ENCODE measurements at places on chromosomes 16 and 17.

DNA sequence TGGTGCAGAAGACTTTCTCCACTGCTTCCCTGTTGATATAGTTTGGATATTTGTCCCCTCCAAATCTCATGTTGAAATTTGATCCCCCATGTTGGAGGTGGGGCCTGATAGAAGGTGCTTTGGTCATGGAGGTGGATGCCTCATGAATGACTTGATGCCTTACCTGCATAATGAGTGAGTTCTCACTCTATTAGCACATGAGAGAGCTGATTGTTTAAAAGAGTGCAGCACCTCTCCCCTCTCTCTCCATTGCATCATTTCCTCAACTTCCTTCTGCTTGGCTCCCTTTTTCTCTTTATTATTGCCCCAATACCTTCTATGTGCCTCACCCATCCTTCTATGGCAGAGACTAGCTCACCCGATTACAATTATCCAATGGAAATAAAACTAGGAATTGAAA, 90.8 kb upstream of the COX10 start:
- DNase-seq, result no peak

GRCh38 chr17:8900626-8901585, 33.4 kb upstream of the PIK3R6 start:
- DNase-seq, result no peak

DNA sequence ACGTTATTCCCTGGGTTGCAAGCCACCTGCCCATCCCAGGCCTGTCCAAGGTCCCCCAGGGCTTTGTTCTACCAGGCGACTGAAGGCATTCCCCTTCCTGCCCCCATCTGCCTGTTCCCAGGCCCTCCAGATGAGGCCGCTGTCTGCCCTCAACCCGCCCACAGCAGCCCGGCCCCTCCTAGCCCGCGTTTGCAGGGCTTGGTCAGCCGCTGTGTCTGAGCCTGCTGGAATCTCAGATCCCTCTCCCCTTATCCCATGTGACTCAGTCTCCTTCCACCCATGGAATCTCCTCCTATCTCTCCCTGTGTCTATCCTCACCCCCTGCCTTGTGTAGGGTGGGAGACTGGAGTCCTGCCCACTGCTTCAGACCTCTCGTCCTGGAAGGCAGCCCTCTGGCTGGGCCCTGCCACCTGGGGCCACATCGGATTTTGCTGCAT, 186.0 kb upstream of the TNRC6C start:
- peak; percentile 79 for DNase-seq

GRCh38 chr17:76243826-76244679, 3.8 kb upstream of the RNF157 start:
- no peak for DNase-seq

DNA sequence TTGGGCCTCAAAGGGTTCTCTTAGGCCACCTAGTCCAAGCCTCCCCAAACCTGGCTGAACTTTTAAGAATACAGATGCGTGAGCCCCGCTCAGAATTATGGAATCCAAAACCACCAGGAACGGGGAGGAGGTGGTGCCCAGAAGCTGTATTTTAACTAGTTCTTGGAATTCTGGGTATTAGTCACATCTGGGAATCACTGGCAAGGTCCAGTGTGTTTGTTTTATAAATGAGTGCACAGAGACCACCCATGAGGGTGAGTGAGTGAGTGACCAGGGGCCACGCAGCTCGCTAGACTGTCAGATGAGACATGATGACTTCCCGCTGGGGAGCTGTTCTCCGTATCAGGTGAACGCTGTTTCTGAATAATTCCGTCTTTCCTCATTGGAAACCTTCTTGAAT, 14.2 kb downstream of the KLHL36 start:
- DNase-seq, result peak; percentile 23

DNA sequence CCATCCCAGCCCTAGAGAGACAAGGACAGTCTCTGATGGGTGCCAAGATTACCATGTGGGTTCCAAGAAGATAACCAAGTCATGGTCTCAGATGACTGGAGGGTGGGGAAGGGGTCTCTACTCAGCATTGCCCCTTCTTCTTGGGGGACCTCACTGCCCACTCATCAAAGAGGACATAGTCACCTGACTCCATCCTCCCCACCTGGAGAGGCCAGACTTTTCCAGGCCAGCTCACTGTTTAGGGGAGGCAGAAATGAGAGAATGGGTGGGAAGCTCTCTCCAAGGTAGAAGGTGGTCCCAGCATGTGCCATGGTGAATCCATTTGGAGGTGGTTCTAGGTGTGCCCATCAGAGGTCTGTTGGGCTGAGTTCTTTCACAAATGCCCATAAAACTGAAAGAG, 20.7 kb upstream of the IL21R start:
- no peak for DNase-seq

GRCh38 chr17:15659663-15660062, 24.4 kb downstream of the TRIM16 start:
- peak; percentile 47 for DNase-seq

DNA sequence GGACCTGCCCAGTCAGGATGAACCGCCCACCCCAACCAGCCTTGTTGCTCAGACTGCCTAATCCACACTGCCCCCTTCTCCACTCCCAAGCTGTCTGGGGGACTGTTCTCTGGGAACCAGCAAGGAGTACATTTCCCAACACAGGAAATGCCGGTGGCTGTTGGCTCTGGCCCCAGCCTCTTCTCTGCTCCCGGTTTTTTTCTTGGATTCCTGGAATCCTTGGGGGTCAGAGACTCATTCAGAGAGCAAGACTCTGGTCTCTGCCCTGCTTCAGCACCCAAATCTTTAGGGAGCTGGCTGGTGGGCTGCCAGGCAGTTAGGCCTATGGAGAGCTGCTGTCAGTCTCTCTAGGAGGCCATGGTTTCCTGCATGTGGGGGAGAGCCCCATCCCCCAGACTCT, 10.8 kb upstream of the MTMR4 start:
- DNase-seq, result peak; percentile 82

DNA sequence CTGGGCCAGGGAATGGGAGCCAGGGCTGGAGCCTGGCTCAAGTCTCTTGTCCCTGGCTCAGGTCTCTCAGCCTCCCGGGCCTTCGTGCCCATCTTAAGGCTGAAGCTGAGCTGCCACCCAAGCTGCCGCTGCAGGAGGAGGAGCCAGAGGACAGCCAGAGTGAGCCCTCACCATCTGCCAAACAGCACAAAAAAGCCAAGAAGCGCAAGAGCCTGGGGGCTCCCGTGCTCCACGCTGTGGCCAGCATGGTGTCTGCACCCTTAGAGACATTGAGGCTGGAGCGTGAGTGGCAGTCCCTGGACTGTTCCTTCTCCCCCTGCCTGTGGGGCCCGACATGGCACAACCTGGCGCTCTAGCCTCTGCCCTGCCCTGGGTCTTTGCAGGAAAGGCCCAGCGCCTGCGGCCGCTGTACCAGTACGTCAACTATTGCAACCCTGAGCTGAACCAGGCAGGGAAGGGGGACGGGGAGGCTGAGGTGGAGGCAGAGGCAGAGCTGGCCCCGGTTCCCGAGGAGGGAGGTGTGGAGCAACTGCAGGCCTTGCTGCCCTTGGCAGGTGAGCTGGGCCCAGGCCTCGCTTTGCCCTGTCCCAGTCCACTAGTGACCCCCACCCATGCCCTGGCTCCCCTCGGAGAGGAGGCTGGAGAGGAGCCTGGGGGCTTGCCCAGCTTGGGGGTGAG, 1.3 kb downstream of the C16orf86 start:
- peak; percentile 84 for DNase-seq

- peak; percentile 49 for DNase-seq
Observed at GRCh38 chr17:73710095-73710592, 65.9 kb upstream of the SDK2 start.

DNA sequence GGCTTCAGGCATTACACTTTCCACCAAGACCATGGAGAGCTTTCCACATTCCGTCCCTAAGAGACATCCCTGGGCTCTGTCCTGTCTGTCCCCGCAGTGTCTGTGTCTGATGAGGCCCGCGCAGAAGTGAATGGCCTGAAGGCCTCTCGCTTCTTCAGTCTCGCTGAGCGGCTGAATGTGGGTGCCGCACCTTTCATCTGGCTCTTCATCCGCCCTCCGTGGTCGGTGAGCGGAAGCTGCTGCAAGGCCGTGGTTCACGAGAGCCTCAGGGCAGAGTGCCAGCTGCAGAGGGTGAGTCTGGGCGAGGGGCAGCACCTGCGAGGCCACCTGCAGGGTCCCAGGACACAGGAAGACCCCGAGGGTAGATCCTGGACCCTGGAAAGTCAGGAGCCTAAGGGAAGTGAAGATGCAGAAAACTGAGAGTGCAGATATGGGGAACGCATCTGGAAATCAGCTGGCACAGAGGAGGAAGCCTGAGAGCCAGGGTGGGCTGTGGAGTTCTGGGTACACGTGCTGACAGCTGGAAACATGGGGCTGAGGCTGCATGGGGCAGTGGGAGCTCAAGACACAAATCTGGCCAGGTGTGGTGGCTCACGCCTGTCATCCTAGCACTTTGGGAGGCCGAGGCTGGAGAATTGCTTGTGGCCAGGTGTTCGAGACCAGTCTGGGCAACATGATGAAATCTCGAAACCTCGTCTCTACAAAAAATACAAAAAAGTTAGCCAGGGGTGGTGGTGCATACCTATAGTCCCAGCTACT, 8.0 kb downstream of the CCNF start:
- DNase-seq, result no peak

- no peak for DNase-seq
Observed at GRCh38 chr17:32819035-32819434, 57.9 kb downstream of the MYO1D start.

- DNase-seq, result no peak
Observed at GRCh38 chr17:15654886-15655561, 29.1 kb downstream of the TRIM16 start.

DNA sequence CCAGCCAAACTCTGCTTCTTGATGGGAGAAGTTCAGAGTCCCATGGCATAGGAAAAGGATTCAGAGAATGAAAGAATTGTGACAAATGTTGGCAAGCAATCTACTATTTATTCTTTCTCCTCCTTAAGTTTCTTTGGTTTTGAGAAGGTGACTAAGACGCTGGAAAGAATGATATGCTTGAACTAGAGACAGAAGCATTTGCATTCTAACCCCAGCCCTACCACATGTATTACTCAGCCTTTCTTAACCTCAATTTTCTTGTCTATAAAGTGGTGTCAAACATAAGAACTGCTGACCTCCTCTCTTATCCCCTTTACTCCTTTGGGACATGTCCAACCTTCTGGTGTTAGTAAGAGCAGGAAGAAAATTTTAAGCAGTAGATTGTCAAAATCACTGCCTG, 124.7 kb downstream of the HS3ST2 start:
- DNase-seq, result no peak

DNA sequence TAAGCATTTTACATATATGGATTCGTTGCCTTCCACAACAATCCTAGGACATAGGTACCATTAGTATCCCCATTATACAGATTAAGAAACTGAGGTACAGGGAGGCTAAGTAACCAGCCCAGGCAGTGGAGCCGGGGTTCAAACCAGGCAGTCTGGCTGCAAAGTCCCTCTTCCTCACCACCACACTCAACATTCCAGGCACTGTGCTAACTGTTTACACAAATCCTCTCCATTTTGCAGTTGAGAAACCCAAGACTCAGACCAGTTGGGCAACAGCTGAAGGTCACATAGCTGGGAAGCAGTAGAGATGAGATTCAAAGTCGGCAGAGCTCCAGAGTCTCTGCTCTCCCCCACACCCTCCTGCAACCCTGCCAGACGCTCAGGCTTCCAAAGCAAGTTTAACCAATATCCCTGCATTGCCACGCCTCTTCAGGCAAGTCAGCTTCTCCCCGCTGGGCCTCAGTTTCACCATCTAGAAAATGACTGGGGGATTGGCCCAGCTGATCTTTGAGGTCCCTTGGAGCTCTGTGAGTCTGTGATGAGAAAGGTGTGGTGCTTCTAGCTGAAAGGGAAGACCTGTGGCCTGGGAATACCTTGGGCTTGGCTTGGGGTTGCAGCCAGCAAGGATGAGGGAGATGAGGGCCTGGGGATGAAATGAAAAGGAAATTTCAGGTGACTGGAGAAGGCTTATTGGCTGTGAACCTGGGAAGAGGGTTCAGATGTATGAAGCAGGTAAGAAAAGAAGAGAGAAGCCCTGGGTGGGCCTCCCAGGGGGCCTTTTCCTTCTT, 14.0 kb downstream of the CCR7 start:
- peak; percentile 98 for DNase-seq

- no peak for DNase-seq
Observed at GRCh38 chr17:37562016-37562745, 47.0 kb downstream of the SYNRG start.

GRCh38 chr16:87801679-87802259, 36.0 kb upstream of the KLHDC4 start:
- DNase-seq, result no peak

All from fibroblast of lung (primary cell).